ENCODE measurements at places on chromosomes 2 and 18.

DNA sequence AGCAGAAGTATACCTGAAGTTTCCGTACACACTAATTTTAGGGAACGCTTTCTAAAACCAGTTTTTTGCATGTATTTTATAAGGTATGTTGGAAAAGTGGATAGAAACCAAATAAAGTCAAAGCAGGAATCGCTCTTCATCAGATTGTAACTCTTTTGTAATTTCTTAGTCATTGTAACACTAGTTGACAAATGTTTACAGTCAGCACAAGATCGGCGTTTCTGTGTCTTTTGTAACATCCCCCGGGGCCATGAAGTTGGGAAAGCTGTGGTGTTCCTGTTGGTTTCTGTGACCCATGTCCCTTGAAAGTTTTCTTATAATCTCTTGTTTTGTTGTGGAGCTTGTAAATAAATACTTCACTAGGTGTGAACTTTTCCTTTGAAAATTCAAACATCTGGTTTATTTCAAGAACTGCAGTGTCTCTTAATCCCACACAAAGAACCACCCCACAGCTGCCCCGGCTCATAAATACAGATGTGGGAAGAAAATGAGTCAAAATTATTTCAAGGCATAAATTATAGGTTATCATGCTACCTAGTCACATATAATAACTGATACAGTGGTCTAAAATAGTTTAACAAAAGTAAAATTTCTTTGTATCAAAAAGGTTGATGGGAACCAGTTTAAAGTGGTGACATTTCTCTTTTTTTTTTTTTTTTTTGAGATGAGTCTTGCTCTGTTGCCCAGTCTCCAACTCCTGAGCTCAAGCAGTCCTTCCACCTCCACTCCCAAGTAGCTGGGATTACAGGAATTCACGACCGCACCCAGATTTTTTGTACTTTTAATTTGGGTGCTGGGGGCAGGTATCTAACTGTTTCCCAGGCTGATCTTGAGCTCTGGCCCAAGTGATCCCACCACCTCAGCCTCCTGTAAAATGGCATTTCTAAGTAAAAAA lies 751 bp upstream of the NMI start:
- DNase-seq = no peak

- no peak for DNase-seq
These were observed 748.2 kb upstream of the CELF4 start for GRCh38 chr18:38313831-38314230.

DNA sequence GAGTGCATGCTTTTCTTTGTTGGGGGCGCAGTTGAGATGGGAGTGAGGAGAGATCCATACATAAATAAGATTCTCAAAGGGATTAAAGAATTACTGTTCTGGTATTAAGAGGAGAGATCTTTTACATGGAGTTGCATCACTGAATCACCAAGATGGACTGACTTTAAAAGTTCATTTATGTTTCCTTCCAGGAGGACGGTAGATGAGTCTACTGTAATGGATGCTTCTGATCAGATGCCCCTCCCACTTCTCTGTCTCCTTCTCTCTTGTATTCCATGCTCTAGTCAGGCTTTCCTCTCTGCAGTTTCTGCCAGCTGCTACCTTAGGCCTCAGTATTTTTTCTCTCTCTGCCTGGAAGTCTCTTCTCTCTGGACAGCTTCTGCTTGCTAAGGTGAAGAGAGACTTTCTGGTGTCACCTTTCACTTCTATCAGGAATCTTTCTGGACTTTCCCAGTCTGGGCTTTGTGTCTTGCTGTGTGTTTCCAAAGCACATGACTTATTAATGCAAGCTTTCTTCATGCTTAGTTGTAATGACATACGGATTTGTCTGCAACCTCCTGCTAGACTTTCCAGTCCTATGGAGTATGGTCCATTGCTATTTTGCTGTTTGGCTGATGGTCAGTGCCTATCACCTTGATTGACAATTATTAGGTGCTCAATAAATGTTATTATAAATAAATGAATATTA lies 23.6 kb downstream of the FAM171B start:
- DNase-seq = no peak

DNA sequence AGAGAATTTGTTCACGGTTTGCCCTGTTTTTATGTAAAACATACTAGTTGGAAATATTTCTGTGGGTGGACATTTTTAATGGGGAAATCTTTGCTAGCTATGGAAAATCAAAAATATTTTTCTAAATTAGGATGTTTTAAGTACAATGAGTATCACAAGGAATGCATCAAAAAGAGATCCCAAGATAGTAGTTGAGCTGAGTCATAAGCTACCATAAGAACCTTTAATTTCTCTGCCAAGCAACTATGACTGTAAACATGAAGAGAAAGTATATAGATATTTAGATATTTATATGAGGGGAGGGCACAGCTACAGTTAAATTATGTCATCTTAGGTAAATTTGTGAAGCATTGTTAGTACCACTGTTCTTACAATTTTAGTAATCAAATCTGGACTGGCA lies 646.2 kb downstream of the XIRP2 start:
- DNase-seq = no peak

GRCh38 chr2:99975386-99975785 lies 167.0 kb downstream of the AFF3 start:
- no peak for DNase-seq

DNA sequence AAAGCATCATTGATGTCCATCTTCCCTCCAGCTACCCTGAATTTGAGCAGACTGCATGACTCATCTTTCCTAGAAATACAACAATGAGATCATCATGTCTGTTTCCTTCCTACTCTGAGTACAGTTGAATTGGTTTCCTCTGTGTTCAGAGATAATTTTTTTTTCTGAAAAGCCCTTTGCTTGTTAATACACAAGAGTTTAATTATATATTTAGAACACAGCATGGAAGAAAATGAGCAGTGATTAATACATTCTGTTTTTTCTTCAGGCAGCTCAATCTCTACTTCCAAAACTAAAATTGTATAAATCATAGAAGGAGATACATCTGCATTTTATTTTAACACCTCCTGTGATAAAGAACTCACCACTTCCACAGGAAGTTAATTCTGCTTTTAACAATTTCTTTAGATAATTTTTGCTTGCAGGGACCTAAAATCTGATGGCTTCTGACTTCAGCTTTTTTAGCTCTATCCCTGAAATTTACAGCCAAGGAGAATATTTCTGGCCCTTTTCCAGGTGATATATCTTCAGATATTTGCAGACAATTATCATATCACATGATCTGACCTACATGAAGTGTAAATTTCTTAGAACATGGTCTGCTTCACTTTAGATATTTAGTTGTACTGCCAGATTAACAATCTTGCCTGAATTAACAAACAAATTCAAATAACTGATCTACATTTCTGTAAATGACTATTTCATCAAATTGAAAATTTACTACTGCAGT lies 249.0 kb downstream of the TRIB2 start:
- DNase-seq = peak; percentile 6
